ENCODE measurements at places on chromosomes 2 and 18.

DNA sequence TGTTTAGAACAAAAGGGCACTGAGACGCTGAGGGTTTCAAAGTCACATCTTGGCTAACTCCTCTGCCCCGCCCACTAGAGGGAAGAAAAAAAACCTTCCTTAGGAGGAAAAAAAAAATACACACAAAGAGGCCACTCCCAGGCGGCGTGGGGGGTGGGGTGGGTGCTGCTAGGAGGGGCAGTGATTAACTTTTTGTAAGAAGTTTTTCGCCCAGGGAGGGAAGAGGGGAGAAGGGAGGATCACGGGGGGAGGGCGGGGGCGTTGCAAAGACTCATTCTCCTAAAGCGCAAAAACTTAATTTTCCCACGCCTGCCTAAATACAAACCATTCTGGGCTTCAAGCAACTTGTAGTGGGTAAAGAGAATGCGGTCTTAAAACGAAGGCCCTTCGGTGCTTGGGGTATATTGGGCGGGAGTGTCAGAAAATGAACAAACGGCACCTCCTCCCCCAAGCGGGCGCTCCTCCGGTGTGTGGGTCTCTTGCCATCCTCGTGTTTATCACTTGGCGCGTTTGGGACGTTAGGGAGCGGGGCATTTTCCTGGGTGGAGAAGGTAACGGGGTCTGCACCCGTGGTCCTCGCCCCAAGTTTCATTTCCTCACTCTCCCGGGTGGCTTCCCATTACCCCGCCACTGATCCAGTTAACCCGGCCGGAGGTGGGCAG, 1.7 kb downstream of the CXCR4 start:
- DNase-seq: peak; percentile 19

DNA sequence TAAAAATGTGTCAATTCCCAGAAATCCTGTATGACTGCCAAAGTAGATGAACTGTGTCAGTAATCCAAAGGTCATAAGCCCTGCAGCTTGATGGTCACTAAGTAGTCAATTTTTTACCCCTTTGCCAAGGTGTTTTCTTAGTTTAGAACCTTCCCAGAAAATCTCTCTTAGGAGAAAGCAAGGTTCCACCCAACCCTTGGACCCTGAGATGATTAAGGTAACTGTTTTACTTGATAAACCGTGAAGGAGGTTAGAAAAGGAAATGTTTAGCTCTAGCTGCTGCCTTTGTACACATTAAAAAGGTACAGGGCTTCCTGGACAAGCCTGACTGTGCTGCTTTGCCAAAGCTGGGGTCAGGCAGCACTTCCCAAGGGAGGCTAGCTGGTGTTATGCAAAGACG, 24.4 kb upstream of the LRP2 start:
- DNase-seq: no peak

DNA sequence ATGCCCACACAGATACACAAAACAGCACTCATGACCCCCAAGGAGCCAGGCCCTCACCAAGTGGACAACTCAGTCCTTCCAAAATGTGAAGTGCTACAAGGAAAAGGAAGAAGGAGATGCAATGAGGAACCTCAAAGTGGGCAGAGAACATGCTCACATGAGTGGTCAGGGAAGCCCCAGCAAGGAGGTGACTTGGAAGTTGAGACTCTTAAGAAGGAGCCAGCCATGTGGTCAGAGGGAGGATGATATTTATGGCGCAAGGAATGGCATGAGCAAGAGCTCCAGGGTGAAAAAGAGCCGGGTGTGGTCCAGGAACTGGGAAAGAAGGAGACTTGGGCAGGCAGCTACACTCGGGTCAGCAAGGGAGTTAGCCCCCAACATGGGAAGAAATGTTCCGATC, 30.0 kb upstream of the KLHL29 start:
- no peak for DNase-seq

- DNase-seq: no peak
Measured at GRCh38 chr2:237475704-237476141, 11.3 kb upstream of the MLPH start.

- DNase-seq: no peak
Measured at GRCh38 chr18:26424428-26425147, 123.8 kb downstream of the KCTD1 start.

GRCh38 chr2:86352727-86353221, 15.3 kb upstream of the REEP1 start:
- DNase-seq: no peak

GRCh38 chr2:149021271-149021719, 17.2 kb upstream of the LYPD6B start:
- DNase-seq: no peak

DNA sequence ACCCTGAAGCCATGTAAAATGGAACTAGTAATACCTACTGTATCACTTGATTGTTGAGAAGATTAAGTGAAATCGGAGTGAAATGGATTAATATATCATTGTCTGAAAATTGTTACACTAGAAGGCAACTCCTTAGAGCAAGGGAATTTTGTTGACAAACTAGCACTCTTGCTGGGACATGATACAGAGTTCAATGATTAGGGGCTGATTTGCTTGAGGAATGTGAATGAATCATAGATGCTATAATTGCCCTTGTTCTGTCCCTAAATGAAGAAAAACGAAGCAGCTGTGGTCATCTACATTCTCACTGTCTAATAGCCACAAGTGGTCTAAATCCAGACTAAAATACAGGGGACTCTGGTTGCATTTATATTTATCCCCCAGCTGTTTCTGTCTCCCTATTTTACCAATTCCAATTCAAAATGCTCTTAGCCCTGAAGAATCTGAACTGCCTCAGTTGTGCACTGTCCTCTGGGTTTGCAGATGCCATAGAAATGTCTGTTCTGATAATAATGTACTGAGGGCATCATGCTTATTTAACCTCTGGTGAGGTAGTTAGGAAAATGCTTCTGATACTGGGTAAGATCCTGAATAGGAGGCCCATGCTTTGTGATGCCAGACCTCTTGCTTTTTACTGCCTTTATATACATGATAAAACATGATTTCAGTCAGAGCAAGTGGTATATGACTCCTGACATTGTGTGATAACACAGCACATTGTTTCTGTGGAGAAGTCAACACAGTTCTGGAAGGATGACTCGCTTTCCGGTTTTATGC, 382.1 kb downstream of the NRXN1 start:
- no peak for DNase-seq

GRCh38 chr2:65751408-65751807, 319.0 kb upstream of the SPRED2 start:
- DNase-seq: no peak

- no peak for DNase-seq
Measured at GRCh38 chr2:112151701-112152440, 13.7 kb downstream of the FBLN7 start.

DNA sequence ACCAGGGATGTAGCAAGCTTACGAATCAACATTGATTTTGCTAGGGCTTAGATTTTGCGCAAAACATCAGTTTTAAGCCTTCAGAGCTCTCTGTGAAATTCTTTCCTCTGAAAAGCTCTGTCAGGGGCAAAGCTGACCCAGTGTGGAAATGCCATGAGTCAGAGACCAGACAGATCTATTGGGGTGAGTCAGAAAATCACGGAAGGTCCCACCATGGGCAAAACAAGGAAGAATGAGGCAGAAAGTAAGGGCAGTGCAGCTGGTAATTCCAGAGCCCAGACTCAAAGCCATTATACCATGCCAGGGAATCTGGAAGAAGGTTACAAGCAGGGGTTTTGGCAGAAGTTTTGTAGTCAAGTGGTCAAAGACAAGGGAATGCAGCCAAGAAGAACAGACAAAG, 256.6 kb upstream of the CTAGE1 start:
- no peak for DNase-seq

DNA sequence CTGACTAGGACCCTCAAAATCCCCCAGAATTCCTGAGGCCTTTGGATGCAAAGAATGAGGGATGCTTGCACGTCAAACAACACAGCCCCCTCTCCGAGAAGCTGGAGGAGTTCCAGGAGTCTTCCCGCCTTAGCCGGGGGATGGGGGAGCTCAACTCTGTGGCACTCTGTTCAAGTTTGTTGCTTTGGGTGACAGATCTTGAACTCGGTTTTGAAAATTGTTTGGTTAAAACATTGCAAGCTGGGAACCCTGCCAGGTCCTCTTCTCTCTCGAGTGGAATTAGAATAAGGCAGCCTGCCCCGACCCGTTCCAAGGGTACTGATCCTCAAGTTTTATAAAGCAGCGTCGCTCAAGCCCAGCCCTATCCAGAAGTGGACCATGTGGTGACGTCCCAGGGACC, 244.1 kb downstream of the LOXHD1 start:
- DNase-seq: no peak

DNA sequence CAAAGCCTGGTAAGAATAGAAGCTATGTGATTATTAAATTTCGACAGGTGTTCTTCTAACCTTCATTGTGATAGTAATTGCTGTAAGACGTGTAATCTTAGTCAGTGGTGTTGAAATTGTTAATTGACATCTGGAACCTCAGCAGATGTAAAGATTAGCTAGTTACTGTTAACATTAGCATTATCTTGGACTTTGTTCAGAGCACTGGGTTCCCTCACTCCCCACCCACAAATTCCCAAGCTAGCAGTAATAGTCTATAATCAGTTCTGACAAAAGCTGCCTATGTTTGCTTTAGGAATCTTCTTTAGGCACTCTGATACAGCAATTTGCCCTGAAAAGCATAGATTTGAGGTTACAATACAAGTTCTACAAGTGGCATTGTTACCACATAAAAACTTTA, 233.7 kb downstream of the EN1 start:
- DNase-seq: no peak

DNA sequence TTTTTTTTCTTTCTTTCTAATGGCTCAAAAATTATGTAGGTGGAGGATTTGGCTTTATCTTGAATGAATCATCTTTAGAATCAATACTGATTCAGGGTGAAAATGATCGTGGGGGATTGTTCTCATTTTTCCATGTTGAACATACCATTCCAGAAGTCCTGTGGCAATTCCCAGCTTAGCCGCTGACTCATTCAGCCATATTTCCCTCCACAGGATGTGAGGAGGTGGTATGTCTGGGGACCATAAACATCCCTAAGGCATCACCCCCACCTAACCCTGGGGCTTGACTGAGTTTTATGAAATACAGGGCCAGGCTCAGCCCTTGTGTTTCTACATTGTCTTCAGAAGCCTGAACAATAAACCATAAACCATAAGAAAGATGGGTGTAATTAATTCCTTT, 92.7 kb upstream of the FN1 start:
- DNase-seq: no peak

DNA sequence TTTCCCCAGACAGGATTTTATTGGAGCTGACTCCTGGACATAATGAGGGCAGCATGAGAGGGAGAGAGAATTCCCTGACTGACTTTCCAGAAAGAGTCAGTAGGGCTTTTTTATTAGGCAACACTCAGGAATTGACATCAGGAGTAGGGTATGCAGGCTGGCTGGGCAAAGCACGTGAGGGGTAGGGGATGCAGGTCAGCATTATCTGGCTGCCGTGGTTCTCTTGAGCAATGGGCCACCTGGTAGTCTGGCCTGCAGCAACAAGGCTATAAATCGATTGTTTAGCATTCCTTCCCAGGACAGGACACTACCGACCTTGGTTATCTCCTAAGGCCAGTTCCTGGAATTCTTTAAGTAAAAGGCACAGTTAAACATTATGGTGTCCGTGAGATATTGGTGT, 160.8 kb upstream of the AGAP1 start:
- no peak for DNase-seq

DNA sequence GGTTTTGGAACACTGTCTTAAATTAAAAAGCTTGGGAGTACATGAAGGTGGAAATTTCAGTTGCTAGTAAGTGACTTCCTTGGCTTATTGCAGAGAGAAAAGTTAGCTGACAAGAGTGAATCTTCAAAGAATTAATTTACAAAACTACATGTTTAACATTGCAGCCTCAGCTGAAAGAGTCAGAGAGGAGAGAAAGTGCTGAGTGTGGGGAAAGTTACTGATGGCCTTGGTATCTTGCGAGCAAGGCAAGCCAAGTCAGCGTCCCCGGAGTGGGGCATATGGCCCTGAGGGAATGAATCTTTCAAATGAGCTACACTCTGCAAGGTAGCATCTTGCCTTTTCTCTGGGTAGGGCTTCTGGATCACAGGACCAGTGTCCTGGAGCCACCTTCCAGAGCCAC, 131.3 kb downstream of the LPIN1 start:
- no peak for DNase-seq

- no peak for DNase-seq
Measured at GRCh38 chr2:86249176-86249575, 49.9 kb downstream of the MRPL35 start.

GRCh38 chr18:31447530-31448191, at the start of gene DSG3:
Gene DSG3, plus strand, starts transcription at chr18:31447741. Its CDS starts 137 bp downstream, at chr18:31447878.
- DNase-seq: peak; percentile 22

GRCh38 chr2:173755798-173756197, 209.4 kb downstream of the SP3 start:
- DNase-seq: no peak

- DNase-seq: no peak
Measured at GRCh38 chr18:48841381-48842258, 109.1 kb downstream of the SMAD7 start.

DNA sequence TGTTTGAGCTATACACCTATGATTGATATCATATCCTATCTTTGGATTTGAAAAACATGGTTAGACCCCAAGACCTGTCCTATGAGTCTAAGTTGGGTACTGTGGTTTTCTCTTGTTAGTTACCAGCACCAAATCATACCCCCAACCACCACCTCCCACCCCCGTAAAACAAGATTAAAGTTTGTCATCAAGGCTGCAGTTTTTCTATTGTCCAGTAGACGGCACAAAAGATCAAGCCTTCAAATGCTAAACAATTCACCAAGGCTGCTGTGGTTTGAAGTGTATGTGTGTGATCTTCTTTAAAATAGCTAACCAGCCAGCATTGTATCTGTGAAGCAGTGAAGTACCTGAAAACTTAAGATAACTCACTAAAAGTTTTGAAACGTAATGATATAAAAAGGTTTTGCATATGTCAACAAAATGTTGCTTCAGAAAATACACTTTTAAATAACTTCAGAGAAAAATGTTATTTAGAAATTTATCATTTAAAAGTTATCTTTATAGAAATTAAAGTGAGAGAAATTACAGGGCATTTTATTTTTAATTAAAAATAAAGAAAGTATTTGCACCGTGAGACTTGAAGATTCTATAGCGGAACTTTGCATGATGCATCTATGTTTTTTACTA, 5.8 kb upstream of the MEIS1 start:
- no peak for DNase-seq

DNA sequence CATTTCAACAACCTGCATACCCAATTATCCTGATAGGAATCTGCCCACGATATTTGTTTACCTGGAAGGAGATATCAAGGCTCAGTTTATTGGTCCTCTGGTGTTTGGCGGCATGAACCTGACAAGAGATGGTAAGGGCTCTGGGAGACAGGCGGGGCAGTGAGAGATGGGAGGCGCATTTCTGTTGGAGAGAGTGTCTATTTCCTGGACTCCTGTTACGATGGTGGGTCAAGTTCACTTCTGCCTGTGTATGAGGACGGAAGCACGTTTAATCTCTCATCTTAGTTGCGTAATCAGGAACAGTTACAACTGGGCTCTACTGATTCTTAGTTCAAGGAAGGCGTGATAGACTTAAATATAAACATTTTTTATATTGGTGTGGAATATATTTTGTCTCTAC, 8.9 kb downstream of the PDCL3 start:
- no peak for DNase-seq

- DNase-seq: no peak
Measured at GRCh38 chr2:84972207-84972783, 1.3 kb downstream of the KCMF1 start.
